ENCODE measurements at places on chromosomes 13 and 19.

DNA sequence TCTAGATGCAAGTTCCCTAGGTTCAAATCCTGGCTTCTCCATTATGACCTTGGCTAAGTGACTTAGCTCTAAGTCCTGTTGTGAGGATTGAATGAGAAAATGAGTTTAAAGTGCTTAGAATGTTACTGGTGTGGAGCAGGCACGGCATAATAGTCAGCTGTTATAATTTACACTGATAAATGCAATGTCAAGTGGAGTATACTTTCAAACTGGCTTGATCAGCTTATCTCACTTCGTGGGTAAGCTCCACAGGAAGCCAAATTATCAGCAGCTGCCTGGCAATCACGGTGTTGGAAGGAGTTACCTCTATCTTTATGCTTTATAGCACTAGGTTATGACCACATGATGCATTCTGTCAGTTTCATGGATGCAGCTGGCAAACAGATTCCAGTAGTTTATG lies 272.8 kb downstream of the OLFM4 start:
- DNase-seq = no peak

GRCh38 chr13:53513226-53513625 lies 484.6 kb downstream of the OLFM4 start:
- DNase-seq = no peak

DNA sequence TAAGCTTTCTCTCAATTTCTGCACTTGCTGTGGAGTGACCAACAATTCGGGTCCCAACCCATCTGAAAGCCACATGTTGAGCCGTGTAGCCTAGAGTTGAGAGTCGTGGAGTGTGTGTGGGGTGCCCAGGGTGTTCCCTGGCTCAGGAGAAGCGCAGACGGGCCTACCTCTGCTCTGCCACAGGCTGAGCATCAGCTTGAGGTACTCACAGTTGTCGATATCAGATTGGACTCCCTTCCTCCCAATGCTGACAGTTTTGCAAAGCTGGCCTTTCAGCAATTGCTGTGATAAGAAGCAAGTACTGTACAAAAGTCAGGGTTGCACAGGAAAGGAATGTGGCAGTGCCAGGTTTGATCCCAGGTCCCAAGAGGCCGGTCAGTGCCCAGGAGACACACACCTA lies 133.4 kb upstream of the SPACA7 start:
- DNase-seq = no peak

- peak; percentile 74 for DNase-seq
Measured at GRCh38 chr19:49554701-49555181, 25.6 kb downstream of the NOSIP start.

GRCh38 chr19:35533822-35534392 lies 651 bp downstream of the GAPDHS start:
- DNase-seq = peak; percentile 32

GRCh38 chr13:74452881-74453280 lies 318.7 kb upstream of the KLF12 start:
- no peak for DNase-seq

DNA sequence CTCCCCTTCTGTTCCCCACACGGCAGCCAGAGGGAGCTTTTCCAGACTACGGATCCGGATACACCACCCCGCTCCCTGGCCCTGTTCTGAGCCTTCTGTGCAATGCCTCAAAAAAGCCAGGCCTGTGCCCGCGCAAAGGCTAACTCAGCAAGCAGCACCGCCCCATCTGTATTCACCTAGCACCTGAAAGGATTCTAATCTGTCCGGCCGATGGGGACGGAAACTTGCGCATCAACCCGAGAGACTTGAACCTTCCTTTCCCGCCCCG lies 589 bp downstream of the ZBTB45 start:
- DNase-seq = peak; percentile 56

GRCh38 chr13:95784161-95784899 lies 107.4 kb downstream of the DNAJC3 start:
- no peak for DNase-seq

DNA sequence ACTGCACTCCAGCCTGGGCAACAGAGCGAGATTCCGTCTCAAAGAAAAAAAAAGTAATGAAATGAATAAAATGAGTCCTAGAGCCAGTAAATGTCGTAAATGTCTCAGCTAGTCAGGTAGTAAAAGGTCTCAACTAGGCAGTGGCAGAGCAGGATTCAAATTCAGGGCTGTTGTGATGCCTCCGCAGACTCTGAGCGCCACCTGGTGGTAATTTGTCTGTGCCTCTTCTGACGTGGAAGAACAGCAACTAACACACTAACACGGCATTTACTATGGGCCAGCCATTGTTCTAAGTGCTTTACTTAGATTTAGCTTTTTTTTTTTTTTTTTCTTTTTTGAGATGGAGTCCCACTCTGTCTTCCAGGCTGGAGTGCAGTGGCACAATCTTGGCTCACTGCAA lies 30.2 kb downstream of the CYP2F1 start:
- peak; percentile 86 for DNase-seq

DNA sequence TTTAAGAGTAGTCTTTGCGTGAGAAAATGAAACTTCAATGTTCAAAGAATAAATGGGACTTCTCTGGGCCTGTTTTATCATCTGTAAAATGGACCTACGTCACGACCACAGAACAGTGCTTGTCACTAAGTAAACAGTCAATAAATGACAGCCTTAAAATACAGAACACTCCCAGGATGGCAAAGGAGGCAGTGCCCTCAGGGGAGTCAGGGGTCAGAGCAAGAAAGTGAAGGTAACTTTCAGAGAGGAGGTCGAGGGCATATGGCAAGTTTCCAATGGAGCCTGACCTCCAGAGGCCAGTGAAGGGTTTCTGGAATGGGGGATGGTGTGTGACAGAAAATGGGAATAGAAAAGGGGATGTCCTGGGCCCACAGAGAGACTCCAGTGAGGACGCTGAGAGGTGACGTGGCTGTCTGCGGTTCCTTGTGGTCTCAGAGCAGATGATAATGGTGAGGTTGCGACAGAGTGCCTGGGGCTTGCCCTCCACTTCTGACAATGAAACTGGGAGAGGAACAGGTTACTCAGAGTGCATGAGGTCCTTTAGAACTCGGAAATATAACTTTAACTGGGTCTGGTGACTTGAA lies 91.8 kb downstream of the UBL3 start:
- peak; percentile 50 for DNase-seq

DNA sequence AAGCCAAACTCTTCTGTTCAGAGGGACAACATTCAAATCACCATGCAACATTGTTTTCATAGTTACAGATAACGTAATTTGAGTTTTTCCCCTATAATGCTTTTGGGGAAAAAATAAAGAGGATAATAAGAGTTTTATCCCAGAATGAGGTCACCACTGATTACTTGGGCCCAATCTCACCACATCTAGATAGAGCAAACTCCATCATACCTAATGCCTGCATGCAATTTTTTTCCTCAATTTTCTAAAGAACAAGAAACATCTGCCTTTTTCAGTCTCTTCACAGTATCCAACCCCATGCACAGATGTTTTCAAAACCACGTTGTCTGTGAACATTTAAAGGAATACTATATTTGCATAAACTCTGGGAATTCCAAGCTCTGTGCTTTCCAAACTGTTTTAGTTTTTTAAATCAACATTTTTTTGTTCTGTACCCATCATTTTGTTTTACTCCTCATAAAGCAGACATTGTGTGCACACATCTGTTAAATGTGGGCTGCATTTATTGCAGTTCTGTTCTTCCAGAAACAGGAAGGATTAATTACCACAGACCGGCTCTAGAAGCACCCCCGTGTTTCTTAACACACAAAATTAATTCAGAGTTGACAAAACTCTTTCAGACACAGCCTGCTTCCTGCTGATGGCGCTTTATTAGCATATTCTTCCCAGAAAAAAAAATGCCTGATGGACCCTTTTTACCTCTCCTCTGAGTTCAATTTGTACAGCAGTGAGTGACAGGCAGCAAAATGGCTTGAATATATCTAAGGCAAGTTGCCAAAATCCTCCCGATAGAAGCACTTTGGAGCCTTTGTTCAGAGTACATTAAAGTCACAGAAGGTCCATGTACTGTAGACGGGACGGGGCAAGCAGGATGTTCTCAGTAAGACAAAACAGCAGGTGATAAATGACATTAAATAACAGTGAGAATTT lies 1171.9 kb downstream of the EFNB2 start:
- no peak for DNase-seq

DNA sequence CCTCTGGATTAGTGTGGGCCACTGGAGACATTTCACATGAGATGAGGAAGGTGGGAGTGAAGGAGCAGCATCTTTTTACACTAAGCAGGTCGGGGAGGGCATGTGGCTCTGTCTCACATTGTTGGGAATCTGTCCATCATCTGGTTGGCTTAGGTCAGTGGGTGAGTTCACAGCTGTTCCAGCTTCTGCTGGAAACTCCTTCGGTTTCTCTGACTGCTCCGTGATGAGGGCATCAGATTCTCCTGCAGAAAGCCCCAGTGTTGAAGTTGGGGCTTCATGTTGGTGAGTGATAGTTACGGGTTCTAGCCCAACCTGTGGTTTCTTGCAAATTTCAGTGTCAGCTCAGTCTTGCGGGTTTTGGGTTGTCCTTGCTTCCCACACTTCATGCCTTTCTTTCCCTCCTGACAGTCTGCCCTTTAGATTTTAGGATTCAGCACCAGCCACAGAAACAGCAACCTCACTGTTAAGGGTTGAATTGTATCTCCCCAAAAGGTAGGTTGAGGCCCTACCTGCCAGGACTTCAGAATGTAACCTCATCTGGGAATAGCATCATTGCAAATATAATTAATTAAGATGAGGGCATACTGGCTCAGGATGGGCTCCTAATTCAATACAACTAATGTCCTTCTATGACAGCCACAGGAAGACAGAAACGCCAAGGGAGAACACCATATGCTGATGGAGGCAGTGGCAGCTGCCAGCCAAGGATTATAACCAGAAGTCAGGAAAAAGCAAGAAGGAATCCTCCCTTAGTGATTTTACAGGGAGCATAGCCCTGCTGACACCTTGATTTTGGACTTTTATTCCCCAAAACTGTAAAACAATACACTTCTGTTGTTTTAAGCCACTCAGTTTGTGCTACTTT lies 7.6 kb upstream of the ALOX5AP start:
- DNase-seq = no peak

- no peak for DNase-seq
Measured at GRCh38 chr19:7526059-7526929, 3.9 kb downstream of the MCOLN1 start.

GRCh38 chr19:45954156-45954555 lies 19.5 kb downstream of the NOVA2 start:
- DNase-seq = no peak

DNA sequence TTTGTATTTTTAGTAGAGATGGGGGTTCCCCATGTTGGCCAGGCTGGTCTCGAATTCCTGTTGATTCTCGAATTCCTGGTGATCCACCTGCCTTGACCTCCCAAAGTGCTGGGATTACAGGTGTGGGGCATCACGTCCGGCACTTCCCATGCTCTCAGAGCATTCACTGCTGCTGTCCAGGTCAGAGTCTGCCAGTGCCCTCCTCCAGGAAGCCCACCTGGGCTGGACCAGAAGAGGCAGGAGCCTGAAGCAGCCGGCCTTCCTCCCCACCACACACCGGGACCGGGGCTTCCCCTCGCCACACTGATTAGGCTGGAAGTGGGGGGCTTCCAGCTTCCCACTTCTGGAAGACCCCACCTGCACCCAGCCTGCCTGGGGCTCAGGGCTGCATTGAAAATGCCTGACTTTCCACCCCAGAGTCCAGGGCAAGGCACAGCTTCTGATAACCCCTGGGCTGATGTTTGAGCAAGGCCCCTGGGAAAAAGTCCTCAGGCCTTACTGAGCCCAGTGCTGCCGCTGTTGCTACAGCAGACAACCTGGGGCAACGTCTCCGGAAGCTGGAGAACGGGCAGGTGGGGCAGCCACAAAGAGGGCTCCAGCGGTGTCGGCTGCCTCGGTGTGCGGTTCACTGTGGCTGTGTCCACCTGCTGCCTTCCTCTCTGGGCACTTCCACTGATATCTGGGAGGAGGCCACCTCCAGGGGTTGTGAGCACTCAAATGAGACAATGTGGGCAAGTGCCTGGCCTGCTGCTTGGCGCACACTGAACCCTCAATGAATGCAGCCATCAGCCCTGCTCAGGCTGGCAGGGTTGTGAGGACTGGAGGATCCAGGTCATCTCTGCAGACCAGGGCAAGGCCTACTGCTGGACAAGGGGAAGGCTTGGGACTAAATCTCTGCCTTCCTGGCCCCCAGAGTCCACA lies 22.6 kb downstream of the CEBPA start:
- no peak for DNase-seq

DNA sequence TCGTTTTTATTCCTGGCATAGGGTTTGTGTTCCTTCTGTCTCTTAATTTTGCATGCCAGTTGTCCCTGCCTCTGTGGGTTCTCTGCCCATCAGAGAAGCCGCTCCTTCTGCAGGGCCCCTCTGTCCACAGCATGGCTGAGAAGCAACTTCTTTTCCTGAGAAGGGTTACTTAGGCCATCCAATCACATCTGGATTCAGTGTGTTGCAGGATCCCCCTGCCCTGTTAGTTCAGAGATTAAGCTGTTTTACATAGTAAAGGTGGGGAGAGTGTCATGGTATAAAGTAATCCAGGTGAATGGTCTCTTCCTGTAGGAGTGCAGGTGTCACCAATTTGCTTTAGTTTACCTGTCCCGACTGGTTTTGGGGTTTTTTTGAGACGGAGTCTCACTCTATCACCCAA lies 22.9 kb upstream of the GARRE1 start:
- DNase-seq = no peak

DNA sequence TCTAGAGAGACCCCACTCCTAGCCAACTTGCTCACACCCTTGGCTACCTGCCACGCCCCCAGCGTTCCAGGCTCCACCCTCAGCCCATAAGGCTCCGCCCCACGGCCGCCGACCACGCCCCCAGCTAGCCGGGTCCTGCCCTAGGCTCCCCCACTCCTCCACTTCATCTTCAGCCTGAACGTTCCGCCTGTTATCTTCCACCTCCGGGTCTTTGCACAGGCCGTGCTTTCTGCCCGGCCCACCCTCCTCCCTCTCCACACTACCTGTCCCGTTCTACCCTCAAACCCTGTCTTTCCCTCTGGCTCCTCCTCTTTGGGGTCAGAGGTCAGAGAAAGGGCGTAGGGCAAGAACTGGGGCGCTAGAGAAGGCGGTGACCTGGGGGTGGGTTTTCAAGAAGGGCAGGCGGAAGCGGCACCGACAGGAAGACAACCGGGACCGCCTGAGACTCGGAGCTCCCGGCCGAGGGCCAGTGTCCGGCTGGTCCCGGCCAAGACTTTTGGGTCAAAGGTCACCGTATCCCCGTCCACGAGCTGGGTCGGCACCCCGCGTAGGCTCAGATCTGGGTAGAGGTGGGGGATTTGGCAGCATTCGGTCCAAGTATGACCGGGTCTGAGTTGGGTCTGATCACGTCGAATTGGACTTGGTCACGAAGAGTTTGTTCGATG lies 2.2 kb downstream of the PDE4C start:
- peak; percentile 29 for DNase-seq

GRCh38 chr19:12868540-12869112 lies 12.6 kb downstream of the DNASE2 start:
- DNase-seq = no peak

- DNase-seq = no peak
Measured at GRCh38 chr13:101492251-101492910, 39.9 kb downstream of the ITGBL1 start.

DNA sequence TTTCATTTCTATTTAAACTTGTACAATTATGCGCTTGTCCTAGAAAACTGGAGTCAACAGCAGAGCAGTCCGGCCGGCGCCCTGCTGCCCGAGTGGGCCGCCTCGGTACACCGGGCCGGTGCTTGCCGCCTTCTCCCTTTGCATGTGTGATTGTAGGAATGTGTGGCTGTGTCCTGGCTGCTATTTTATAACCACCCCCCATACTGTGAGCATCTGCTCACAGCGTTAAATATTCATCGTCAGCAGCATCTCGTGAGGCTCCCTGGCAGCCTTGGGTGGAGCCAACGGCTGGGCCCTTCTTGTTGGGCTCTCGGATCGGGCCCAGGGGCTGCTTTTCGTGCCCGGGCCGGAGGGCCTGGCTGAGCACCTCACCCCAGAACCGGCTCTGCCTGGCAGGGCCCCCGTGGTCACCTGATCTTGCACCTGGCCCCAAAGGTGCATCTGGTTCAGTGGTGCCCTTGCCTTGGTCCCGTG lies 10.6 kb downstream of the PIAS4 start:
- no peak for DNase-seq

Data from CD4-positive, alpha-beta T cell treated with Interferon alpha-2 for 1 hour (primary cell).